CD4-positive, CD25-positive, alpha-beta regulatory T cell (primary cell): ENCODE measurements at places on chromosomes 1 and 21. TPM values are rescaled to one million over a fixed set of nuclear protein-coding genes. Genes with fewer than 3 reads are reported as not detected.

The SIM2 gene
- not detected for total RNA-seq

The CFHR2 gene
- not detected for total RNA-seq

The SYCP1 gene
- not detected for total RNA-seq

The EEIG2 gene
- 14.3 TPM for total RNA-seq

The SPRR3 gene
- not detected for total RNA-seq

The RHEX gene
- total RNA-seq = not detected

The MATN1 gene
- 1.9 TPM for total RNA-seq

The DHX9 gene
- 292 TPM for total RNA-seq

The COL8A2 gene
- not detected for total RNA-seq

The NOC2L gene
- total RNA-seq = 54.0 TPM

The WLS gene
- total RNA-seq = not detected

The CHIA gene
- total RNA-seq = not detected

The TMOD4 gene
- 3.3 TPM for total RNA-seq

The KCNT2 gene
- total RNA-seq = not detected

The FGGY gene
- total RNA-seq = 7.7 TPM

- no peak for DNase-seq
- no peaks in the 10 kb centered on the region for H3K36me3 ChIP-seq
- H3K4me1 ChIP-seq = no peaks in the 10 kb centered on the region
Measured at GRCh38 chr1:41281334-41281733, 39.2 kb upstream of the SCMH1 start.

DNA sequence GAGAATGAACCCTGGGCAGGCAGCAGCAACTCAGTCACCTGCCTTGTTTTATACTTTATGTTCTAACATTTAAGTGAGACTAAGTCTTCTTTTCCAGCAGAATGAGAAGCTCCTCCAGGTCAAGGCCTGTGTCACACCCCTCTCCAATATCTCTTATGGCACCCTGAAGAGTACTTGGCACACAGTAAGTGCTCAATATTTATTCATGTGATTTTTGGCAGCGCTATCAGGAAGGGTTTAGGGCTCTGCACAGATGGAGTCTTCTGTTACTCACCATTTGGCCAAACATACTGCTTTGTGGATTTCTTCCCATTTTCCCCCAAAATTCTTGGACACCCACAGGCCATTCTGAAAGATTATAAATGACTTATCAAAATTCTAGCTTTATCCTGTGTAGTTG, 43.8 kb upstream of the MYBPHL start:
- no peak for DNase-seq
- no peaks in the 10 kb centered on the region for H3K36me3 ChIP-seq
- H3K4me1 ChIP-seq = no peaks in the 10 kb centered on the region

DNA sequence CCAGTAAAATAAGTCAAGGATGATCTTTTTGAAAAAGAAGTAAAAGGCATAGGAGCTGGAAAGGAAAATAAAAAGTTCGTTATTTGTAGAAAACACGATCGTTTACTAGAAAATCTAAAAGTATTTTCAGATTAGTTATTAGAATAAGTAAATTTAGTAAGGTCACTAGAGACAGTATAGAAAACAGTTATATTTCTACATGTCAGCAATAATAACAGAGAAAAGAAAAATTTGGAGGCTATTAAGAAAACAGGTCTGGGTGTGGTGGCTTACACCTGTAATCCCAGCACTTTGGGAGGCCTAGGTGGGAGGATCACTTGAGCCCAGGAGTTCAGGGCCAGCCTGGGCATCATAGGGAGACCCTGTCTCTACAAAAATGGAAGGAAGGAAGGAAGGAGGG, 181.3 kb downstream of the VPS13D start:
- H3K4me1 ChIP-seq = no peaks in the 10 kb centered on the region
- H3K4me3 ChIP-seq = no peak overlapping the region
- no peaks in the 10 kb centered on the region for H3K27me3 ChIP-seq
- H3K27ac ChIP-seq = no peak overlapping the region
- peaks cover 30% of the 10 kb centered on the region for H3K36me3 ChIP-seq

DNA sequence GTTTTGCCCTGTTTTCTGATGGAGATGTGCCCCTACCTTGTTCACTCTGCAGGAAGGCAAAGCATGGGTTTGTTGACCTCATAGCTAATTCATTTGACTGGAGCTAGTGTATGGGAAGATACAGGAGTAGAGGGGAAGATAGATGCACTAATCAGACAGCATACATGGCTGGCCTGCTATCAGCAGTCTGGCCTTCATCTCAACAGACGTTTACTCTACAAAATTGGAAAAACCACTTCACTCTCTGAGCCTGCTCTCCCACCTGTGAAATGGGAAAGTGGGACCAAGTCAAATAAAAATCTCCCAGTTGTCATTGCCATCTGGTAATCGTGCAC, 235.2 kb upstream of the RAB4A start:
- peaks cover 18% of the 10 kb centered on the region for H3K27me3 ChIP-seq
- no peaks in the 10 kb centered on the region for H3K4me1 ChIP-seq
- no peaks in the 10 kb centered on the region for H3K36me3 ChIP-seq

- no peaks in the 10 kb centered on the region for H3K4me1 ChIP-seq
- H3K4me3 ChIP-seq = no peak overlapping the region
- no peak for DNase-seq
- H3K27ac ChIP-seq = no peak overlapping the region
- H3K36me3 ChIP-seq = no peaks in the 10 kb centered on the region
Measured at GRCh38 chr1:58792846-58793245, 9.0 kb upstream of the JUN start.

GRCh38 chr1:34684266-34684665, 70.6 kb upstream of the GJB5 start:
- peak; percentile 66 for DNase-seq
- H3K36me3 ChIP-seq = no peaks in the 10 kb centered on the region
- H3K27me3 ChIP-seq = no peaks in the 10 kb centered on the region
- no peak overlapping the region for H3K4me3 ChIP-seq

GRCh38 chr1:201126832-201127754, at the start of gene ASCL5:
TSS of gene ASCL5 (minus strand) at chr1:201127184. CDS start at chr1:201115372, 11,812 bp downstream.
- no peaks in the 10 kb centered on the region for H3K27me3 ChIP-seq
- H3K27ac ChIP-seq = no peak within 1 kb of the TSS
- no peak within 1 kb of the TSS for H3K4me3 ChIP-seq
- no peaks in the 10 kb centered on the region for H3K36me3 ChIP-seq
- H3K4me1 ChIP-seq = no peaks in the 10 kb centered on the region

DNA sequence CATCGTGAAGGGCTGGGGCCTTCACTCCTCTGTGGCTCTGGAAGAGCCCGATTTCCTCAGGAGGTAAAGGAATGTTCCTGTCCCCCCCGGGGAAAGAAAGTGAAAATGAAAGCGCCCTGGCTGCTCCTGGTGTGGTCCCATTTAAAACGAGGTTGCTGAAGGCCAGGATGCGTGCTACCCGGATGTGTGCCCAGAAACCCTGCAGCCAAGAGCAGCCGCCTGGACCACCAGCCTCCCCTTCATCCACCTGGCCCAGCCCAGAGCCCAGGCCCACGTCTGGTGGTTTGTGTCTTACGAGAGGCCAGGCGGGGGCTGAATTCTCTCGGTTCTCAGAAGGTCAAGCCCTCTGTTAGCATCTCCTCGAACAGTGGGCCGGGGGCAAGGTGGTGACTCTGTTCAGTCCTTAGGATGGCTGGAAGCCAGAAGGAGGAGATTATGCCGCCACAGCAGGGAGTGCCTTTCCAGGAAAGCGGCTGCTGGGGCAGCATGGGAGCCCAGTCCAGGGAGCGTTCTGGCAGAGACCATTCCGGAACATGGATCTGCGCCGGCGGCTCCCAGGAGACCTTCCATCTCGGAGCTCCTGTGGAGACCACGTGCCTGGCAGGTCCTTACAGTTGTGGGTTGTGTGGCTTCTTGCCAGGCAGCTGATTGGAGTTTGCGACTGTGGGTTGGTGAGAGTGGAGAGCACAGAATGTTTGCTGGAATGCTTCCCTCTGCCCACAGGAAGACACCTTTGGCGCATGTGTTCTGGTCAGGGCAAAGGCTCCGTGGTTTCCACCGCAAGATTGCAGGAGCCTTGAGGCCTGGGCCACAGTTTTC, 1.4 kb downstream of the GUK1 start:
- H3K4me3 ChIP-seq = peak overlapping the region; percentile 77
- peaks cover 2% of the 10 kb centered on the region for H3K27me3 ChIP-seq
- DNase-seq = peak; percentile 67
- peaks cover 45% of the 10 kb centered on the region for H3K4me1 ChIP-seq
- peaks cover 9% of the 10 kb centered on the region for H3K36me3 ChIP-seq
- H3K27ac ChIP-seq = peak overlapping the region; percentile 98

- no peaks in the 10 kb centered on the region for H3K4me1 ChIP-seq
- no peaks in the 10 kb centered on the region for H3K36me3 ChIP-seq
- DNase-seq = no peak
- no peak overlapping the region for H3K27ac ChIP-seq
- no peak overlapping the region for H3K4me3 ChIP-seq
- no peaks in the 10 kb centered on the region for H3K27me3 ChIP-seq
Measured at GRCh38 chr1:39129514-39129913, 75.0 kb upstream of the MACF1 start.

DNA sequence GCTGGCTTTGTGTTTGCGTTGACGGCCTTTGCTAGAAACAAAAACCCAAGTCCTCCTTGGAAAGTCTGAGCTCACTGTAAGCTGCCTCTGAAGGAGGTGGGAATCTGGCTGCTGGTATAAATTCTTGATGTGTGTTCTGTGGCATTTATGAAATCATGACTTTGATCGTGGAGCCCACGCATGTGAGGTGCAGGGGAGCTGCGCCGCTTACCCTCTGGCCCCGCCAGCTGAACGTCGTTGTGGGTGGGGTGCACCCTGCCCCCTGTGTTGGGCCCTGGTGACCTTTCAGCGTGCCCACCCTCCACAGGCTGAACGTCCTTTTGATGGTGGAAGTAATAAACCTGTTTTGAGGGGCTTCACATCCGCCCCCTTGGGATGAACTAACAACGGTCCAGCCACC, 21.2 kb upstream of the DIP2A start:
- no peak for DNase-seq
- H3K4me1 ChIP-seq = no peaks in the 10 kb centered on the region
- H3K27me3 ChIP-seq = no peaks in the 10 kb centered on the region
- H3K27ac ChIP-seq = no peak overlapping the region

DNA sequence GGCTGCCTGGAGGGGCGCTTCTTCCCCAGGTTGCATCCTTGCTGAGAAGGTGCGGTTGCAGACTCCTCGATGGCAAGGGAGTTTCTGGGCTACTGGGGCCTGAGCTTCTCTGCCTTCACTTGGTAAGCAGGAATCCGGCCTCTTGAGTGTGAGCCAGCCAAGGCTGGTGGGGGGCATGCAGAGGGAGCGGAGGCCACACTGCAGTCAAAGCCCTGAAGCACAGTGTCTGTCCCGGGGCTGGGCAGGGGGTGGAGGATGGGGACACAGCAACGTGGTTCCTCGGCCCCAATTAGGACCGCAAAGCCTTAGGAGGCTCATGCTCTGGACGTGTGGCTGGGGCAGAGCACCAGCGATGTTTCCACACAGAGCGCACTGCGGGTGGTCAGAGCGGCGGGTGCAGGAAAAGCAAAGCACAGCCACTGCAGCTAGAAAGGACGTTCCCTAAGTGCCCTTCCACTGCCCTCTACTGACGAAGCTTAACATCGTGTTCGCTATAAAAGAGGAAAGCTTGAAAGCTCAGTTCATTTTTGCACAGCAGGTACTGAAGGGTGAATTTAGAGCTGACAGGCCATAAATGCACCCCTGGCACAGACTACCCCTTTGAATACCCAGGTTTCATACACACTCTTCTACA, 60.7 kb upstream of the COG2 start:
- no peak overlapping the region for H3K27ac ChIP-seq
- no peak for DNase-seq
- no peaks in the 10 kb centered on the region for H3K4me1 ChIP-seq
- peaks cover 5% of the 10 kb centered on the region for H3K27me3 ChIP-seq
- no peaks in the 10 kb centered on the region for H3K36me3 ChIP-seq

DNA sequence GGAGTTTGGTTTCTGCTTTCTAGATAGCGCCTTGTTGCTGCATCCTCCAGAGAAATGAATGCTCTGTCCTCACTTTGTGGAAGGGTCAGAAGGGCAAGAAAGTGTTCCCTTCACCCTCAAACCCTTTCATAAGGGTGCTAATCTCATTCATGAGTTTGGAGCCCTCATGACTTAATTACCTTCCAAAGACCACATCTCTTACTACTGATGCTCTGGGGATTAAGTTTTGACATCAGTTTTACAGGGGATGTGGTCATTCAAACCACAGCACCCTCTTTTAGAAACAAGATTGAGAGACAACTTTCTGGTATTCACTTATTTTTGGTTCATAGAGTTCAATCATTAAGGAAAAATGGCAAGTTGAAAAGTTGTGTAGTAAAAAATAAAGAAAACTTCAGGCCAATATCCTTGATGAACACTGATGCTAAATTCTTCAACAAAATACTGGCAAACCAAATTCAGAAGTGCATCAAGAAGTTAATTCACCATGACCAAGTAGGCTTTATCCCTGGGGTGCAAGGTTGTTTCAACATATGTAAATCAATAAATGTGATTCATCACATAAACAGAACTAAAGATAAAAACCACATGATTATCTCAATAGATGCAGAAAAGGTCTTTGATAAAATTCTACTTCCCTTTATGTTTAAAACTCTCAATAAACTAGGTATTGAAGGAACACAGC, 442.1 kb downstream of the PTBP2 start:
- H3K4me1 ChIP-seq = no peaks in the 10 kb centered on the region
- no peak overlapping the region for H3K4me3 ChIP-seq
- no peaks in the 10 kb centered on the region for H3K36me3 ChIP-seq
- no peak for DNase-seq
- H3K27ac ChIP-seq = no peak overlapping the region

DNA sequence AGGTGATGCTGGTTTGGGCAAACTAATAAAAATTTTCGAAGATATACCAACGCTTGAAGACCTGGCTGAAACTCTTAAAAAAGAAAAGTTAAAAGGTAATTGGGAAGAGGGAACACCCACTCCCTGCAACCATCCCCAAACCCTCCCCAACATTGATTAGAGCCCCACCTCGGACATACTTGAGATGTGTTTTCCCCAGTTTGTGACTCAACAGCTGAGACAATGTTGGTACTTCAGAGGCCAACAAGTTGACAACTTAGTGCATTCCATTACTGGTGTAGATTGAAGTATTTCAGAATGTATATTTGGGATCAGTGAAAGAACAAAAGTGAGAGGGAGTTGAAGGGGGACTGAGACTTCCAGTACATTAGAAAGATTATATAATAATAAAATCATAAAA, 5.1 kb downstream of the IFI16 start:
- peak overlapping the region; percentile 100 for H3K4me3 ChIP-seq
- H3K4me1 ChIP-seq = peaks cover 55% of the 10 kb centered on the region
- H3K36me3 ChIP-seq = peaks cover 44% of the 10 kb centered on the region
- peak overlapping the region; percentile 87 for H3K27ac ChIP-seq
- no peak for DNase-seq

GRCh38 chr1:189597083-189597482, 880.6 kb downstream of the BRINP3 start:
- H3K27ac ChIP-seq = no peak overlapping the region
- no peak overlapping the region for H3K4me3 ChIP-seq
- H3K4me1 ChIP-seq = no peaks in the 10 kb centered on the region
- no peaks in the 10 kb centered on the region for H3K36me3 ChIP-seq

GRCh38 chr1:189513091-189513490, 964.6 kb downstream of the BRINP3 start:
- no peak for DNase-seq
- no peaks in the 10 kb centered on the region for H3K4me1 ChIP-seq
- H3K27ac ChIP-seq = no peak overlapping the region
- no peaks in the 10 kb centered on the region for H3K36me3 ChIP-seq
- H3K4me3 ChIP-seq = no peak overlapping the region
- H3K27me3 ChIP-seq = no peaks in the 10 kb centered on the region

GRCh38 chr1:50047916-50048694, 24.4 kb upstream of the AGBL4 start:
- H3K4me3 ChIP-seq = no peak overlapping the region
- H3K4me1 ChIP-seq = no peaks in the 10 kb centered on the region
- H3K27me3 ChIP-seq = peaks cover 5% of the 10 kb centered on the region
- no peak overlapping the region for H3K27ac ChIP-seq
